Left ventricle myocardium superior (tissue), 1 donor: ENCODE measurements at places on chromosomes 1 and 21. TPM values are rescaled to one million over a fixed set of nuclear protein-coding genes. Genes with fewer than 3 reads are reported as not detected.

- peak; percentile 89 for DNase-seq
Measured at GRCh38 chr1:55215194-55216021, at the start of gene USP24. USP24 (minus strand) TSS chr1:55215364; CDS start chr1:55215113, 251 bp downstream.

DNA sequence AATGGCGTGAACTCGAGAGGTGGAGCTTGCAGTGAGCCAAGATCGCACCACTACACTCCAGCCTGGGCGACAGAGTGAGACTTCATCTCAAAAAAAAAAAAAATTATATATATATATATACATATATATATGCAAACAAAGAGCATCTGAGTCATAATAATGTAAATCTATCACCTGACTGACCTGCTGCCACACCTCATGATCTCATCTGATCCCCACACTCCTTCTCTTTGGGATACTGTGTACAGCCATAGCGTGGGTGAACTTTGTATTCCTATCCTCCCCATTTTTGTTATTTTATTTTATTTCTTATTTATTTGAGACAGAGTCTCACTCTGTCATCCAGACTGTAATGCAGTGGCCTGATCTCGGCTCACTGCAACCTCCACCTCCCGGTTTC is 2.6 kb upstream of the HDAC1 start:
- no peak for DNase-seq

DNA sequence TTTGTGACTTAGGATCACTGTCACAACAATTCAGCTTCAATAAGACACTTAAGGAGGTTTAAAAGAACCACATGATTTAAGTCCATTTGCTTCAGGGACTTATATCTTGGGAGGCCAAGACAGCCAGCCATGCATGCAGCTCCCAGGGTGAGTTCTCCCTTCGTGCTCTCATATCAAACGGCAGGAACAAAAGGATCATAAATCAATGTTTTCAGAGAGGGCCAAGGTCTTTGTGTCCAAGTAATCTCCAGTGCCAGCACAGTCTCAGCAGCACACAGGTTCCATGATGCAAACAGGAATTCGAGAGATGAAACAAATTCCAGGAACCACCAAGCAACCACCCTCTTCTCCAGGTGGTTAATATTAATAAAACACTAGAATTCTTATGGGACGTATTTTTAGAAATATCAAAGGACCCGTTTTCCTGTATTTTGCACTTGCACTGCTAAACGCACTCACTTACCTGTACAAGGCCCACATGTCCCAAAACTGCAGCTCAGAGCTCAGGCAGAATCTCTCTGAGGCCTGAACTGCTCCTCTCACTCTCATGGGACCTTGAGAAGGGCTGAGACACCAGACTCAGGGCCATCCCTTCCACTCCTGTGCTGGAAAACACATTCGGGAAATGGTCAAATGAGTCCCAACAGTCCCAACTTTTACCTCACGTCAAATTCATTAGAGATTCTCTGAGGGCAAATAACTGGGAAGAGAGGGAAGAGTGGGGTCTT is 100.0 kb upstream of the RAB4A start:
- no peak for DNase-seq

GRCh38 chr1:214584805-214585766 is 17.9 kb upstream of the CENPF start:
- no peak for DNase-seq

- no peak for DNase-seq
Measured at GRCh38 chr1:193366764-193367507, 180.5 kb upstream of the B3GALT2 start.

GPR25 gene
- total RNA-seq, result not detected

DNA sequence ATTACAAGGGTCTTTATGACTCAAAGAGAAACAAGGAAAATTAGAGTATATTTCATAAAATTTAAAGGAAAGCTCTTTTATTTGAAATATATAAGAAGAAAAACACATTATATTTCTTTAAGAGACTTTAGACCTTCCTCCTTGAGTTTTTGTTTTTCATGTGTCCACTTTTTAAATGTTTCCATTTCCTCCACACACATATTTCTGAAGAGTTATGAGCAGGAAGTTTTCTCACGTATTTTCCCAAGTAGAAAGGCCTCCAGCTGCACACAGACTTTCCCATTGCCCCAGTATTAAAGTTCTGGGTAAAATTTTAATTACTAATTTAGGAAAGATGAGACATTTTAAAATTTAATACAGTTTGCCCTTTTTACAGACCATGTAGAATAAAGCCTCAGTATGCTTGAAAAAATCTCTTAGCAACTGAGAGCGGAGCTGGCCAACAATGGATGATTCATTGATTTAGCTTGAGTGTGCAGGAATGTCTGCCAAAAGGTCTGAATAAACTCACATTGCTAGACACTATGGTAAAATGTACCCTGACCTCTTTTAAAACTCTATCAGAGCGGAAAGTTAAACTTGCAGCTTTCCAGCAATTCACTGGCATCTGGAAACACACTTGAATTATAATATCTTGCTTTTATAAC is 57.9 kb downstream of the DDAH1 start:
- no peak for DNase-seq

DNA sequence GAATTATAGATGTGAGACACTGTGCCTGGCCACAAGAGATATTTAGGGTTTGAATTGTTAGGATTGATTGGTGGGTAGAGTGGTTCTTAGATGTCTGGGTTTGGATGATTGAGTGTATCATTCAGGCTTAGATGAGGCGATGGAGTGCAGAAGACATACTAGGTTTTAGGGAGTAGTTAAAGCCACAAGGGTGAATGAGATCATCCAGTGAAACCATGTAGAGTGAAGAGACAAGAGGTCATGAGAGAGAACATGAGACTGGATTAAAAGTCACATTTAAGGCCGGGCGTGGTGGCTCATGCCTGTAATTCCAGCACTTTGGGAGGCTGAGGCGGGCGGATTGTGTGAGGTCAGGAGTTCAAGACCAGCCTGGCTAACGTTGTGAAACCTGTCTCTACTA is 37.2 kb downstream of the ZFYVE9 start:
- no peak for DNase-seq

- no peak for DNase-seq
Measured at GRCh38 chr1:203041351-203041932, 15.2 kb downstream of the PPFIA4 start.

DNA sequence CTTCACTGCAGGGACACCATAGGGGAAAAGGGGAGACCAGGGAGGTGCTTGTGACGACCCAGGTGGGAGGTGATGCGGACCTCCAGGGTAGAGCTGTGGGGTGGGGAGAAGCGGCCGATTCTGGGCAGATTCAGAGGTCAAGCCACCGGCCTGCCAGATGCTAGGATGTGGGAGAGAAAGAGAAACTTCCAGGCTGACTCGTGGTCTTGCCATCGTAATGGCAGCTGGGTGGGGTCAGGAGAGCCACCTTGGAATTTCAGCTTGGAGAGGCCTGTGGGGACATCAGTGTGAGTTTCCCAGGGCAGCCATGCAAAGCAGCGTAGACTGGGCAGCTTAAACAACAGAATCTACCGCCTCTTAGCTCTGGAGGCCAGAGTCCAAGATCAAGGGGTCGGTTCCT is 258.0 kb upstream of the VAMP3 start:
- no peak for DNase-seq

DNA sequence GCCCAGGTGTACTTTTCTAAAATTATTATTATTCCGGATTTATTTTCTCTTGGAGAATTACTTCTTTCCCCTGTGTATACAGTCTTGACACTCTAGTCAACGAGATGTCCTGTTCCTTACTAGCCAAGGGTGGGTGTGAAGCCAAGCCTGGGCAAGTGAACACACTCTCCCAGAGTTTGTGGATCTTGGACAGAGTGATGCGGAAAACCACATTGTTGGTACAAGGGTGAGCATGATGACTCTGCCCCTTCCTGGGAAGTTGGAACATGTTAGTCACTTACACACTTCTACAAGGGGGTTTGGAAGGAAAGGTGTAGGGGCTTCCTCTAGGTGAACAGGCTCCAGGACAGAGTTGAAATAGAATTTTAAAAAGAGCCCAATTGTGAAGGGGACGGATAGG is 20.0 kb upstream of the RD3 start:
- DNase-seq, result no peak

ACAP3 gene
- total RNA-seq, result 60.4 TPM

DNA sequence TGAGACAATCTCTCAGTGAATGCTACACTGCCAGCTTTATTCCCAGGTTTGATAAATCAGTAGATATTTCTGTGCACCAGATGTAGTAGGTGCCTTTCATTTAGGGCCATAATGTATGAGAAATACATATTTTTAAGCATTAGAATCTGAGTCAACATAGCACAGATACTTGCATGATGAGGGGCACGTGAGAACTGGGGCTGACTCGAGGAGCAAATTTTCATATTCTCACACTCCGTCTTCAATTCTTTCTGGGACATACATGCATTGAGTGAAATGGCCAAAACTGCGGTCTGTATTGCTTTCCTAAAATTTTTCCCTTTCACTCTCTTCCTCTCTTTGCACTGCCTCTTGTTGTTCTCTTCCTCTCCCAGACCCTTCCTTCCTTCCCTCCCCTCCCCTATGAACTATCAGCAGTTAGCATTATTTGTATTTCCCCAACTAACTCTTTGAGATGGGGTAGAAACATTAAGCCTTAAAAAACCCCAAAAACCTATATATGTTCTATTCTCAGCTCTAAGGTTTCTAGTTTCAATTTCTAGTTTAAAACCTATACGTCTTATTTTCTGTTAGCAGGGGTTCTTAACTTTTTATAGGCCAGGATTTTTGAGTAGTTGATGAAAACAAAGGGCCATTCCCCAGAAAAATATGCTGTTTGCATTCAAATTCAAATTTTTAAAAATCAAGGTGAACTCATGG is 289.1 kb downstream of the PTBP2 start:
- DNase-seq, result no peak

DNA sequence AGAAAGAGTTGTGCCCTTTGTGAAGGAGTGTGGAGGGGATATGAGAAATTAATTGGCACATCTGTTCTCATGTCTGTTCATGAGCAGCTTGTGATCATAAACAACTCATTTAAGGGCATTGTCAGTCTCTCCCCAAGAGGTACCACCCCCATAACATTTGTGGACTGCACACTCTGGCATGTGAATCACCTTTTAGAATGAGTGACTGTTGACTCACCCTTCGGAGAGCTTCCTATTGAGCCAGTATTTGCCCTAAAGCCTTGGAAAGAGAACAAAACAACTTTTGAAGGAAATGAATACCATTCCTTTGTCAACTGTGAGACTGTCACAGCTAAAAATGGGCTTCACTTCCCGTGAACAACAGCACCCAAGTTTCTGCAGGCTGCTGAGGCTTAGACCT is 27.5 kb upstream of the MYSM1 start:
- no peak for DNase-seq

DNA sequence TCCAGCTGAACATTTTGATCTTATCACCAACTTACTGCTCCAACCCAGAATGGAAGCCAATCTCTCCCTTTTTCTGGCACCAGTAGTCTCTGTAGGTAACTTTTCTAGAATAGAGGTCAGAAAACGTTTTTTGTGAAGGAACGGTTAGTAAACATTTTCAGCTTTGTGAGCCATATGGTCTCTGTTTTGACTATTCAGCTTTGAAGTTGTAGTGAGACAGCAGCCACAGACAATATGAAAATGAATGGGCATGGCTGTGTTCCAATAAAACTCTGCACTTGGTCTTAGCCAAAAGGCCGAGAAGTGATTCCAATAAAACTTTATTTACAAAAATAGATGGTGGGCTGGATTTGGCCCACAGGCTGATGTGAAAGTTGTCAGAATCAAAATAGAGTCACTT is 28.9 kb downstream of the MAP10 start:
- no peak for DNase-seq

HSD3B2 gene
- total RNA-seq, result not detected

RNF223 gene
- total RNA-seq, result not detected

- no peak for DNase-seq
Measured at GRCh38 chr1:207089627-207090355, 1.1 kb downstream of the C4BPB start.
